Stimulated activated CD4-positive, alpha-beta T cell treated with anti-CD3 and anti-CD28 coated beads, Interleukin-1b, Interleukin-23, amount 100 ng/mL, for 4 hours (primary cell): ENCODE measurements at places on chromosomes 12 and 14.

GRCh38 chr14:68598621-68599447 is 194.0 kb downstream of the ZFP36L1 start:
- DNase-seq = no peak

GRCh38 chr14:54337314-54337713 is 59.5 kb upstream of the CDKN3 start:
- DNase-seq = no peak

DNA sequence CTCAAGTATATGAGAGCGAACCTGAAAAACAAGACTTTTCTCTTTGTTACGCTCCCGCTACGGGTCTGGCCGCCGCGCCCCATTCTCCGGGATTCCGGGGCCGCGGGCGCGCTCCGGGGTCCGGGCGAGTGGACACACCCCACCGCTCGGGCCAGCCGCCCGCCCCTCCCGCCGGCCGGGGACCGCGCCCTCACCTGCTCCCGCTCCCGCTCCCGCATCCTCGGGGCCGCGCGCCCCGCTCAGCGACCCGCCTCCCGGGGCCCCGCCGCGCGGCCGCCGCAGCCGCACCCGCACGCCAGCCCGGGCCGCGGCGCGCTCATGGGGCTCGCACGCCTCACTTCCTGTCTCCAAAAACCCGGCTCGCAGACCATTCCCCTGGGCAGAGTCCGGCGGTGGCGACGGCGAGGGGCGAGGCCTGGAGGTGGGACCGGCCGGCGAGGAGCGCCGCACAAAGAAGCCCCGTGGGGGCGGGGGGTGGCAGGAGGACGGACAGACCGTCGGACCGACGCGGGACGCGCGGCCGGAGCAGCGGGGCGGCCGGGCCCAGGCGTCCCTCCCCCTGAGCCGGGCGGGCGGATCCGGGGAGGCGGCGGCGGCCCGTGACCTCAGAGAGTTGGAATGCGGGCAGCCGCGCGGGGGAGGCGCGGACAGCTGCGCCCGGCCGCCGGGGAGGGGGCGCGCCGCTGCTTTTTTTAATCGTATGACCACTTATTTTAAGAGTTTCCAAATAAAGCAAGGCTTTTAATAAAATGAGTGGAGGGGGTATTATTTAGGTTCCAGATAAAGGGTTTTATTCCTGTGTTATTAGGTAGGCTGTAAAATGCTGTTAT is at the start of gene PTPN21:
TSS of gene PTPN21 (minus strand) at position 551 of the 830 bp plus-strand sequence. CDS start 4,590 bp downstream, outside the sequence.
- peak; percentile 9 for DNase-seq

GRCh38 chr14:106185837-106186233 is 659.5 kb downstream of the TMEM121 start:
- peak; percentile 58 for DNase-seq

GRCh38 chr14:50801706-50802105 is 29.3 kb downstream of the NIN start:
- DNase-seq = no peak

DNA sequence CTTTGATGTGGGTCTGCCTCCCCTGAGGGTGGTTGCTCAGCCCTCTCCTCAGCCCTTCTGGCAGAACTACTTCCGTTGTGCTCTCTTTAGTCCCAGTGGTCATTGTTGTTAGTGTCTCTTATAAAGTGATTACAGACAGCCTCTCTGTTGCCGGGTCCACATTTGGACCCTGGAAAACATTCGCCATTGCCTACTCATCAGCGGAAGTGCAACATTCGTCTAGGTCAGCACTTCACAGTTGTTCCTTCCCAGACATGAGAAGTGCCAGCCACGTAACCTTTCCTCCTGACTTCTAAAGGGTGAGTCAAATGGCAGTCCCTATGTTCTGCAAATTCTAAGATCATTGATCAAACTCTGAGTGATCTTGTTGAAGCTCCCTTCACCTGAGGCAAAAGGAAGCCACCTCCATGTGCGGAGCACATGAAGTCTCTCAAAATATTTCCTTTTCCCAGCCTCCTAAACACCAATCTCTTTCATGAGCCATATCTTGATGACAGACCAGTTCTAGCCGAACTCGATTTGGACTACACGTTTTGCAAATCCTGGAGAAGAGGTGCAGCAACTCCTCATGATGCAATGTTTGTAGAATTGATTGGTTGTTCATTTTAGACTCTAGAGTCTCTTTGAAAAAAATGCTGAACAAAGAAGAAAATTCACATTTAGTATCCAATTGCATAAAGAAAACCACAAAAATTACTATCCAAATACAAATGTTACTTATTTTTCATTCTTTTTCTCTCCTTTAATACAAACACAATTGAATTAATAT is 163.8 kb downstream of the RPL10L start:
- no peak for DNase-seq

DNA sequence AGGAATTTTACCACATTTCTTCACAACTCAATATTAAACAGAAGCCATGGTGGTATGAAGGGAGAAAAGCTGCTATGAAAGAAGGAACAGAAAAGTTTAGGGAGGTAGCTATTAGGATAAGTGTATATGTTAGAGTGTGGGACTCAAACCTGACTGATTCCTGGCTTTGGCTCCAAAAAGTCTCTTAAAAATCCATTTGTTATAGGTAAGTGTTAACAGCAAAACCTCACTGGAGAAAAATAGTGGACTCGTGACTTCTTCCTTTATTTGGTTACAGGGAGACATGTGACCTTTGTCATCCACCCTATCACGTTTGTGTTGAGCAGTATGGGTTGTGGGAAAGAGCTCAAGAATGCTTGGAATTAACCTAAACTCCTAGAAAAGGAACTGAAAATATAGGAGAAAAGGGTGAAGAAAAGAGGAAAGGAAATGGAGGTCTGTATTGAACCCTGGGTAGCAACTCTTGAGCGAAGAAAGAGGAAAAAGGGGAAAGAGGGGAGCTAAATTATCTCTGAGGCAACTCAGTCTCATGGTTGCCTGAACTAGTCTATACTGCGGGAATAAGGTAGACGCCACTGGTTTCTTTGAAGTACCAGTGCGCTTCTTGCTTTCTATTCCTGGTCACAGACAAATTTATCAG is 3.6 kb upstream of the EID3 start:
- no peak for DNase-seq

GRCh38 chr14:36767603-36768281 is 106.1 kb downstream of the PAX9 start:
- DNase-seq = no peak

GRCh38 chr12:5685935-5686334 is 254.0 kb downstream of the NTF3 start:
- no peak for DNase-seq

DNA sequence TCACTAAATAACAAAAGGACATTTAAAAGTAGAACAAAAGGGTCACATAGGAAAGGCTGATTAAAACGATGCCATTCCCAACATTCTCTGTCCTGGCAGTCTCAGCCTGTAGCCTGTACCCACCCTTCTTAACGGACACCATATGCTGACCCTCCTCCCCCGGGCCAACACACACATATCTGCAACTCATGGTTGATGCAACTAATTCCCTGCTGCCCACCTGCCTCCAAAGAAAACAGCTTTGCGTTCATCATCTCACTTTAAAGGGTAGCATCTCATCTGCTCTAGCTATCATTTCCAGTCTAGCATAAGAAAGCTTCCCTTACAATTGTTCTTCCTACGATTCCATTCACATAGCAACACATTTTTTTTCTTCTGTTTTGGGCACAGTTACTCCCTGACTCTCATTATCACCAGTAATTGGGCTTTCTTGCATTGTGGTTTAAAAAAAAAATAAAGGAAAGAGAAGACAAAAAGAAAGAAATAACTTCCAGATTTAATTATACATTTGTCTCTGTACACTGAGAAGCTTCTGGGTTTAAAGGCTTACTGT is 92.9 kb downstream of the KCNC2 start:
- DNase-seq = no peak

DNA sequence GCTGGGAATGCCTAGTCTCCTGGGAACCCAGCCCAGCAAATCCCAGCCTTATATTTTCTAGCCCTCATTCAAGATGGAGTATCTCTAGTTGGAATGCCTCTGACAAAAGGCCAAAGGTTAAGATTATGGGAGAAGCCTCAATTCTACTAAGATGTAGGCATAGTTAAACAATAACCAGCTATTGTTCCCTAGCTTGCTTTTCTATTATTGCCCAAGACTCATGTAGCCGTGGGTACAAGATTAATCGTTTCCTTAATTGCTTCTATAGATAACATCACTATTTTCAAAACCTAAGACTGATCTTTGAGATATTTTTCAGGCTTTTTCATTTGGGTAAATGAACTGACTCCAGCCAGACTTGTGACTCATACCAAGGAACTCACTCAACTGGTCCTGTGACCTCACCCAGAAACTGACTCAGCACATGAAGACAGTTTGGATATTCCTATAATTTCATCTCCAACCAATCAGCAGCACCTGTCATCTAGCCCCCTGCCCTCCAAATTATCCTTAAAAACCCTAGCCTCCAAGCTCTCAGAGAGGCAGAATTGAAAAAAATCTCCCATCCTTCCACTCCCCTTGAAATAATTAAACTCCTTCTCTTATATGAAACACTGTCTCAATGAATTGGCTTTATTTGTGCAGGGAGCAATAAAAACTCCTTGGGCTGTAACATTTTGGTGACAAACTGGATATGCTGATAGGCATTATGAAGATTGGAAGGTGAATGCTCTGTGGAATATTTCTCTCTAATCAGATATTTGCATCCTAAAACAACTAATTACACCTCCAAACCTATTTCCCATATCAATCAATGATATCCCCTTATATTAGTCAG is 589.0 kb downstream of the C12orf50 start:
- no peak for DNase-seq

GRCh38 chr12:50862316-50862715 is 19.6 kb downstream of the TMPRSS12 start:
- DNase-seq = no peak

DNA sequence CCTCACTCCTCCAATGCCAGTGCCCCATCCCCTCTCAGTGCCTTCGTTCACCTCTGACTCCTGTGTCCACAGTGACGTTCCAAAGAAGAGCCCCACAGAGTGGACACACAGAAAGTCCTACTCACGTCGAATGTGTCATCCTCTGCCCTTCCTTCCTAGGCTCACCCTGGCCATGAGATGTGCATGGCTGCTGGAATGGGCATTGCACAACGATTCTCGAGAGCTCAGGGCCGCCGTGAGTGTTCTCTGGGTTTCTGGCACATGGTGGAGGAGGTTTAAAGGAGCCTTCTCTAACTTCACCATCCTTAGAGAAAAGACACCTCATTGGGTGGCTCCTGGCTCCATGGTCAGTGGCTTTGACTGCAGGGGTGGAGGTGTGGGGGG is 12.8 kb upstream of the CEP170B start:
- DNase-seq = no peak

GRCh38 chr14:74973003-74973653 is 17.7 kb upstream of the PGF start:
- no peak for DNase-seq

DNA sequence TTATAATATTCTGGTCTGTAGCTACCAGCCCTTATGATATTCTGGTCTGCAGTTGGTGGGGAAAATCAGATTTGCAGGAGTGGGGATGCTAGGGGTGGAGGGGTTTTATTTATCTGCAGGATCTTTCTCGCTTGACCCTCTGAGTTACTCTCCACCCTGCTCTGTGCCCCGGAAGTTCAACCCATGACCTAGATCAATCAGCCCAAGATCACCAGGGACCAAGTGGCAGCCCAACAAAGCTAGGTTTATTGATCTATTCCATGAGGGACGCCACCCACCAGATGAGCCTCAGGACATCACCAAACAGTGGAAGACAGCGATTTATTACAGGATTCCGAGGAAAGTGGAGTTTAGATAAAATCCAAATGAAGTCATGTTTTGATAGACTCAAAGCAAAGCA is 25.8 kb upstream of the C12orf76 start:
- DNase-seq = no peak

DNA sequence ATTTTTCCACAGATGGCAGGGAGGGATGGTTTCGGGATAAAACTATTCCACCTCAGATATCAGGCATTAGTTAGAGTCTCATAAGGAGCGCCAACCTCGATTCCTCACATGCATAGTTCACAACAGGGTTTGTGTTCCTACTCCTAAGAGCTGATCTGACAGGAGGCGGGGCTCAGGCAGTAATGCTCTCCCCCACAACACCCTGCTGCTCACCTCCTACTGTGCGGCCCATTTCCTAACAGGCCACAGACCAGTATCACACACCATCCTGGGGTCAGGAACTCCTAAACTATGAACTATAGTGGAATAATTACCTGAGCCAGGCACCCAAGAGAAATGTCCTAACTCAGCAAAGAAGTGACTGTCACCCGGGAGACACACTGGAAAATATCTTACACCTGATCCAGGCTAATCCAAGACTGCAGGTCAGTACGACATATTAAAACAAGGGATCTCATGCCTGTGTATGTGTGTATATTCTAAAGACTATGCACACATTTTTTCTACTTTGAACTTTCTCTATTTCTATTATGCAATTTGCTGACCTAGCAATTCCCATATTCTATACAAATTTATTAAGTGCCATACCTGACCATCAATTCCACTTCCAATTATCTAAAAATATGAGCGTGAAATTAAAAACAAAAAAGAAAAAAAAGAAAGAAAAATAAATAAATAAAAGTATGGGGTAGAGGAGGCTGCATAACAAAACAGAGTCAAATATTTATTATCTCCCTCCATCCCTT is 4.7 kb downstream of the NAA25 start:
- DNase-seq = no peak

DNA sequence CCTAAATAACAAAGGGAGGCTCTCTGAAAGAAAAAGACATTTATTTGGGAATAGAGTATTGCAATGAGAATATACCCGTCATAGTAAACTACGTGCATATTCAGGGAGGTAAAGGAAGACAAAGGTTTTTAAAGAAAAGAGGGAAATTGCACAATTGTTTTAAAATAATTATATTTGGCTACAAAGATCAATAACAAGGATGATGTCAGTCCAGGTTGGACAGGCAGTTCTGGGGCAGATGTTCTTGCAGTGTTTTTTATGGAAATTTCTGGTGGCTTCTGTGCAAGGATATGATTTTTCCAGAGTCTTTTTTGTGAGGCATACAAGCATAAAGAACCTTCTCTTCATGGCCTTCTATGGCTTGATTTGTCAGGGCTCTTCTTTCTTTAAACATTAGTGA is 29.6 kb downstream of the HSD17B6 start:
- no peak for DNase-seq

DNA sequence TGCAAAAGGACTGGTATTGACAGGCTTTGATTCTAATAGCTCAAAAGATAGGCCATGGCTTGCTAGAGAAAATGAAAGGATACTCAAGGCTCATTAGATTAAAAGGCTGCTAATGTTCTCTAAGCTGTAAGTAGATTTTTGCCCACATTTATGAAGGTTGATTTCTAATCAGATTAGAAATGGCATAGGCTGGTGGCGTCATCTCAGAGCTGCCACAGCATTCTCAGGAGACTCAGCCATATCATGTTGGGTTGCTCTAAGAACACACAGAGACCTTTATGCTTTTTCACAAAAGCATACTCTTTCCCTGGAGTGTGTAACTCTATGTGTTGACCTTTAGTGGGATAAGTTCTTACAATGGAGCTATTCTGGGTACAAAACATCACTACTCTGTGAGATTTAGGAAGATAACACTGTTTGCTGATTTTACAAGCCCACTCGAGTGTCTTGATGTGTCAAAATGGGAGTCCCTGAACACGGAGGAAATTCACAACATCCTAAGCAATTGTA is 576.0 kb downstream of the NRXN3 start:
- no peak for DNase-seq

GRCh38 chr12:67415473-67415872 is 146.3 kb downstream of the CAND1 start:
- no peak for DNase-seq

- no peak for DNase-seq
Observed at GRCh38 chr14:101633276-101633675, 72.0 kb downstream of the DIO3 start.

GRCh38 chr12:42588524-42589464 is 752 bp downstream of the PRICKLE1 start:
- DNase-seq = no peak

- DNase-seq = no peak
Observed at GRCh38 chr14:61247935-61248334, 33.2 kb downstream of the TMEM30B start.
